ENCODE measurements at places on chromosomes 2 and 18.

DNA sequence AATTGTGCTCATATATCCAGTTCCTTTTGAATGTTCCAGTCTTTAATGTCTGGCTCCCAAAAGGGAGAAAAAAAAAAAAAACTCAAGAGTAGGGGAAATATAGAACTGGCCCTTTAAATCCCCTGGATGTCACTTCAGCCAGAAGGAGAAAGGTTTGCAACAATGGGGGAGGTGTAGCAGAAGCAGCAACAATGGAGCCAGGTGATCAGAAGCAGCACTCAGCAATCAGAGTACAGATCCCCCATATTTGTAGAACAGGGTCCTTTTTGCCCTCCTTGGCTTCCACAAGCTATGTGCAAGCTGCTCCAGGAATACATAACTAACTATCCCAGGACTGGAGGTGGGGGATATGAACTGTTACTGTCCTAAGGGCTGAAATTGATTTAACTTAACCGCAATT, 25.8 kb upstream of the ZNF397 start:
- no peak for DNase-seq

- DNase-seq: no peak
Measured at GRCh38 chr18:57922885-57923284, 119.8 kb upstream of the ATP8B1 start.

GRCh38 chr2:99674090-99674489, 184.3 kb upstream of the REV1 start:
- DNase-seq: no peak

DNA sequence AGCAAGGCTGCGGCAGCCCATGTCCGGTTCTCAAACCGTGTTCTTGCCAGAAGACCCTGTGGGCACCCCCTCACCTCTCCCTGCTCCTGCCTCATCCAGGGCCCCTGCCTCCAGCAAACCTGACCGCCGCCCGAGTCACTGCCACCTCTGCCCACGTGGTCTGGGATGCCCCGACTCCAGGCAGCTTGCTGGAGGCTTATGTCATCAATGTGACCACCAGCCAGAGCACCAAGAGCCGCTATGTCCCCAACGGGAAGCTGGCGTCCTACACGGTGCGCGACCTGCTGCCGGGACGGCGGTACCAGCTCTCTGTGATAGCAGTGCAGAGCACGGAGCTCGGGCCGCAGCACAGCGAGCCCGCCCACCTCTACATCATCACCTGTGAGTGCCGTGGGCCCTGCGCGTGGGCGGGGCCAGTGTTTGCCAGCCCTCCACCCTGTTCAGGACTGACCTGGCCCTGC, 32.2 kb downstream of the MTERF4 start:
- no peak for DNase-seq

DNA sequence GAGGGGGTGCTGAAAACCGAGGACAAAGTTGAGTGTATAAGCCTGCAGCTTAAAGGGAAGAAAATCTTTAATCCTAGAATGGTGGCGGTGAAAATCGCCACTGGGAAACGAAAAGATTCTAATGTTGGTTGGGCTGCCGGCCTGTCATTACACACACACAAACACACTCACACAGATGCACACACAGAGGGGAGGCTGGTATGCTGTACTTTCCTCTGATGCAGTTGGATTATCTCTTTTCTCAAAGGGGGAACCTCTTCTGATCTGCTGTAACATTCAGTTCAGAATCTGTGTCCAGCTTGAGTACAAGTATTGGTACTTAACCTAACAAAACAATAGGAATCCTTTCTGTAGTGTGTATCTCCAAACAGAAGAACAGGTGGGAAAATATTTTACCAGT, 39.0 kb downstream of the ANXA4 start:
- no peak for DNase-seq

DNA sequence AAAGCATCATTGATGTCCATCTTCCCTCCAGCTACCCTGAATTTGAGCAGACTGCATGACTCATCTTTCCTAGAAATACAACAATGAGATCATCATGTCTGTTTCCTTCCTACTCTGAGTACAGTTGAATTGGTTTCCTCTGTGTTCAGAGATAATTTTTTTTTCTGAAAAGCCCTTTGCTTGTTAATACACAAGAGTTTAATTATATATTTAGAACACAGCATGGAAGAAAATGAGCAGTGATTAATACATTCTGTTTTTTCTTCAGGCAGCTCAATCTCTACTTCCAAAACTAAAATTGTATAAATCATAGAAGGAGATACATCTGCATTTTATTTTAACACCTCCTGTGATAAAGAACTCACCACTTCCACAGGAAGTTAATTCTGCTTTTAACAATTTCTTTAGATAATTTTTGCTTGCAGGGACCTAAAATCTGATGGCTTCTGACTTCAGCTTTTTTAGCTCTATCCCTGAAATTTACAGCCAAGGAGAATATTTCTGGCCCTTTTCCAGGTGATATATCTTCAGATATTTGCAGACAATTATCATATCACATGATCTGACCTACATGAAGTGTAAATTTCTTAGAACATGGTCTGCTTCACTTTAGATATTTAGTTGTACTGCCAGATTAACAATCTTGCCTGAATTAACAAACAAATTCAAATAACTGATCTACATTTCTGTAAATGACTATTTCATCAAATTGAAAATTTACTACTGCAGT, 249.0 kb downstream of the TRIB2 start:
- no peak for DNase-seq

DNA sequence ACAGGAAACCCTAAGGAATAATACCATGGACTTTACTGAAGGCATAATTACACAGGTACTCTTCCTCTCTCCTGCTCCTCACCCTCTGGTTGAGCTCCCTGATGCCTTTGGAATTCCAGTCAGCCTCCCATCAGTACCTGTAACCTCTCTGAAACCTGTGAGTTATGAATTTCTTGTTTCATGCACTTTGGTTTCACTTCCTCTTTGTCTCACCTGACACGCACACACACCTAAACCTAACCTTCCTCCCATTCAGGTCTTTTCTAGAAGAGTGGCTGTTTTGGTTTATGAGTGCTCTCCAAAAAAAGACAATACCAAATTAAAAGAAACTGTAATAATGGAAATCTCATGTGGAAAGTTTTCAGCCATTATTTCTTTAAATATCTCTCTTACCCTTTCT, 451.3 kb upstream of the VWC2L start:
- DNase-seq: no peak

DNA sequence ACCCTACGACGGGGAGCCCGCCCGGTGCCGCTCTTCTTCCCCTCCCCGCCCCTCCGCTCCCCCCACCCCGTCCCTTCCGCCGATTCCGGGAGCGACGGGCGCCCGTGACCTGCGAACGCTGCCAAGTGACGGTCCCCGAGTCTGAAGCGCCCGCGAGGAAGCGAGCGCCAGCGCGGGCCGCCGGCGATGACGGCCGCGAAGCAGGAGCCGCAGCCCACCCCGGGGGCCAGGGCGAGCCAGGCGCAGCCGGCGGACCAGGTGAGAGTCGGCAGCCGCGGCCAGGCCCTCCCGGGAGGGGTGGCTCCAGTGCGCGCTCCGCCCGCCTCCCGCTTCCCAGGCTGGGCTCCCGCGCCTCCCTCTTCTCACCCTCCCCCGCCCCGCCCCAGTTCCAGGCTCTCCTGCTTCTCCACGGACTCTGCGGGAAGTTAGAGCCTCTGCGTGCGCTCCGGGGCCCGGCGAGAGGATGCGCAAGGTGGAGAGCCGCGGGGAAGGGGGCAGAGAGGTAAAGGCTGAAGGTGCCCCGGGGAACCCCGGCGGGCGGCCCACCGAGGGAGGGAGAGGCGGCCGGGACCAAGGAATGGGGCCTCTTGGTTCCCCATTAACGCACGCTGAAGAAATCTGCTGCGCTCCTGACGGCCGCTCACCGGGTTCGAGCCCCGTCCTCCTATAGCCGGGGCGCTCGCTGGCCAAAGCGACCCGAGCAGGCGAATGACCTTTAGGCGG, 719.5 kb downstream of the DPP10 start:
- DNase-seq: no peak

DNA sequence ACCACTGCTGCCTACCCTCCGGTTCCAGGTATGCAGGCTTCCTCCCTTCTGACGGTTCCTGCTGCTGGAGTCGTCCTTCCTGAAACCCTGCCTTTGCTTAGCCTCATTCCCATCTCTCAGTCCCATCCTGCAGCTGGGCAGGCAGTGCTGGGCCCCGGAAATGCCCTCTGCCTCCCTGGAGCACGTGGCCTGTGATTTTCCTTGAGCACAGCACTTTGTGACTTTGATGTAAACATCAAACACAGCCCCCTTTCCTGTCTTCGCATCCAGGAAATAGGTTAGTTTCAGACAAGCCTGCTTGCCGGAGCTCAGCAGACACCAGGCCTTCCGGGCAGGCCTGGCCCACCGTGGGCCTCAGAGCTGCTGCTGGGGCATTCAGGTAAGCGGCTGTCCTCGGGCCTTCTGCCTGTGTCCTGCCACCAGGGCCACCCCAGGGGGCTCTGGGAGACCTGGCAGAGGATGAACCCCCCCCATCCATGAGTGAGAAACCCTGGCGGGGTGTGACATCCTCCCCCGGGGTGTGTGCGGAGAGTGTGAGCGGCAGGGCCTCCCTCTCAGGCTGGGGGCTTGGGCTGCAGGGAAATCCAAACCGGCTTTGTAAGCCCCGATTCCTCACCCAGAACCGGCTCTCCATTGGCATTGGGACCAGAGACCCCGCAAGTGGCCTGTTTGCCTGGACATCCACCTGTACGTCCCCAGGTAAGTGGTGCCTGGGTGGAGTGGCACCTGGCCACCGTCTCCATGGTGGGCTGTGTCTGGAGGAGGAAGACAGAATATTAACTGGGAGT, at the start of gene ZAP70:
TSS of gene ZAP70 (plus strand) at position 281 of the 788 bp plus-strand sequence. CDS start 10,461 bp downstream, outside the sequence.
- DNase-seq: no peak

DNA sequence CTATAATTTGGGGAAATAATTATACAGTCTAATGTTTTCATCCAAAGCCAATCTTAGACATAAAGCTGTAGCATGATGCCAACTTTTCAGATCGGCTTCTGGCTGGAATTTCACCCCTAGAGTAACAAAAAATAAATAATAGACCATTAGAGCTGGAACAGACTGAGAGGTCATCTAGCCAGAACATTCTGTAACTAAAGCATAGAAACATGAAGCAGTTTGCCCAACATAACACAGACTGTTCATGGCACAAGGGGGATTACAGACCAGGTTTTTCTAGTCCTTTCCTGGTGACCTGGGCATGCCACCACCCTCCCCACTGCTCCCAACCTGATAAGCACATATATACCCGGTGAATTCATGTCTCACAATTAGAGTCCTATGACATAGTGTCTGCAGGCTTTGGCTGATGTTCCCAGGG, 116.4 kb upstream of the PPP1CB start:
- DNase-seq: no peak

DNA sequence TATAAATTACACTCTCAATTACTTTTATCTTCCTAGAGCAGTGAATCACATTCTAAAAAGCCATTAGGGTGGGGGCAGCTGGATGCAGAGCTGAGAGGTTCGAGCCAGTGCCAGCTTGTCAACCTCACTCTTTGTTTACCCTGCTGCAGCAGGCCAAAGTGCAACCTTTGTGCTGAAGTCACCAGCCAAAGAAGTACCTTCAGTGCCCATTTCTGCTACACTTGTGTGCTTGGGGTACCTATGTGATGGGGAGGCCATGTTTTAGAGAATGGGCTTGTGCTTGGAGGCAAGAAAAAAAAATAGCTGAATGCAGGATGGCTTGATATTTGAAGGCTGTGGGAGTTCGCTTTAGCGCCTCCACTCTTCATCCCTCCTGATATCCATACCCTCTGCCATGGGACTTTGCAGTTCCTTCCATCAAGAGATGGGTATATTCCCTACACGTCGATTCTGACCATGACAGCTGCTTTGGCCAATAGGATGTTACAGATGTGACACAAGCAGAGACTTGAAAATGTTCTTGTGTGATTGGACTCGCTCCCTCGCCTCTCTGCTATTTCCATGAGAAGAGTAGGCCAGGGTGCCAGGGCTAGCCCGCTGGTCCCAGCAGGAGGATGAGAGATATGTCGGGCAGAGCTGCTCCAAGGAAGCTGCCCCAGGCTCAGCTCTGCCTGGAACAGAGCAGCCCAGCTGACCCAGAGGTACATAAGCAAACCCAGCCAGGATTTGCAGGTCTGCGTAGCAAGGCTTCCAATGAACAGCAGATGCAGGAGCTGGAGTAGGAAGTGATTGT, 12.7 kb upstream of the FZD5 start:
- DNase-seq: no peak

DNA sequence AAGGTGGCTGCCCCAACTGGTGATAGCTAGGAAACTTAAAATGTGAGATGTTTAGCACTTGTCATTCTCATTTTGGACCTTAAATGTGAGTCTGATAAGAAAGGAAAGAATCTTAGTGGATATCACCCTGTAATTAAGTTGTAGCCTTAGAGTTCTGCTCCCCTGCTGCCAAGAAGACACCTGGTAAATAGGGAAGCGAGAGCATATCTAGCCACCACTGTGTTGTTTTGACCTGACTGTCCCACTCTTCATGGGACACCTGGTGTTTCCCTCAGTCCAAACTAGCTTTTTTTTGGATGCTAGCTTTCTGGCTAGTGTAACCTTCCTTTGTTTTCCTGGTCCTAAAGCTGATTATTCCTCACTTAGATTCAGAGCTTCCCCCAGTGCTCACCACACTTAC, 357.6 kb downstream of the RAD51AP2 start:
- no peak for DNase-seq

- DNase-seq: no peak
Measured at GRCh38 chr2:100419915-100420314, 2.4 kb upstream of the CHST10 start.

DNA sequence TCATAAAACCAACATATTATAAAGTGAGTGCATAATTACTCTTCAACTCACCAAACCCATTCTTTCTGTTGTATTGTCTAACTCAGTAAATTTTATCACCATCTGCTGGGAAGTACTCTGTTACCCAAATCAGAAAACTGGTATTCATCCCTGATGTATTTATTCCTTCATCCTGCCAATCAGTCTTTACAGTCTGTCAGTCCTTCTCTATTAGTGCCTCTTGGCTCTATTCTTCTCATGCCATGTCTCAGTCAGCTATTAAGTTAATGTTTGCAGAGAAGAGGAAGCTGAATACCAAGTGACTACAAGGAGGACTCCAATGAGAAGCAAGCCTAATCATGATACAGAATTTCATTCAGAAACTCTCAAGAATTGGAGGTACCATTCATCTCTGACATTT, 631.2 kb downstream of the CPS1 start:
- no peak for DNase-seq

DNA sequence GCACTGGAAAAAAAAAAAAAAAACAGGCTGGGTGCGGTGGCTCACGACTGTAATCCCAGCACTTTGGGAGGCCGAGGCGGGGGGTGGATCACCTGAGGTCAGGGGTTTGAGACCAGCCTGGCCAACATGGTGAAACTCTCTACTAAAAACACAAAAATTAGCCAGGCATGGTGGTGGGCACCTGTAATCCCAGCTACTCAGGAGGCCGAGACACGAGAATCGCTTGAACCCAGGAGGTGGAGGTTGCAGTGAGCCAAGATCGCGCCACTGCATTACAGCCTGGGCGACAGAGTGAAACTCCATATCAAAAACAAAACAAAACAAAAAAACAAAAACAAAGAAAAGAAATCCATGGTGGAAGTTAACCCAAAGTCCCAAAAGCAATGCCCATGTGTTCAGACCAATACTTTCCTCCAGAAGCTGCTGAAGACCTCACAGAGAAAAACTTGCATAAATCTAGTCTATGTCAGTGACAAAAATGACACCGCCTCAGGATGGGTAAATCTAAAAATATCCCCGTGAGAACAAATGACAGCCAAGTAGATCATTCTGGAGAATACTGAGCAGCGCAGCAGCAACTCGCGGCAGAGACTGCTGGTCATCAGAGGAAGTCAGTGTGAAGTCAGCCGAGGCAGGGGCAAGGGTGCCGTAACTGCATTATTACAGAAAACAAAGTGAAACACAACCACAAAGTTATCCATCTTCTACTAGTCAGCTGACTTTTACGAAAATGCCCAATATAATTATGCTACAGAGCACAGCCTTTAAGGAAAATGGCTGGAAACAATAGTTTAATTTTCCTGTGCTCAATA, 41.0 kb downstream of the LPIN2 start:
- DNase-seq: no peak

GRCh38 chr2:40218679-40219078, 233.2 kb downstream of the SLC8A1 start:
- DNase-seq: no peak
